ENCODE measurements at places on chromosomes 3 and 15.
A peak's percentile ranks its signal among the peaks of the same experiment; 100 is the strongest.

- no peak for DNase-seq
Observed at GRCh38 chr3:89957451-89957850, 850.0 kb downstream of the EPHA3 start.

GRCh38 chr3:70011582-70011981, 12.0 kb downstream of the SAMMSON start:
- no peak for DNase-seq

GRCh38 chr3:52880474-52880873, 16.9 kb downstream of the STIMATE start:
- DNase-seq = no peak

GRCh38 chr3:107545680-107546120, 22.9 kb downstream of the BBX start:
- DNase-seq = no peak

DNA sequence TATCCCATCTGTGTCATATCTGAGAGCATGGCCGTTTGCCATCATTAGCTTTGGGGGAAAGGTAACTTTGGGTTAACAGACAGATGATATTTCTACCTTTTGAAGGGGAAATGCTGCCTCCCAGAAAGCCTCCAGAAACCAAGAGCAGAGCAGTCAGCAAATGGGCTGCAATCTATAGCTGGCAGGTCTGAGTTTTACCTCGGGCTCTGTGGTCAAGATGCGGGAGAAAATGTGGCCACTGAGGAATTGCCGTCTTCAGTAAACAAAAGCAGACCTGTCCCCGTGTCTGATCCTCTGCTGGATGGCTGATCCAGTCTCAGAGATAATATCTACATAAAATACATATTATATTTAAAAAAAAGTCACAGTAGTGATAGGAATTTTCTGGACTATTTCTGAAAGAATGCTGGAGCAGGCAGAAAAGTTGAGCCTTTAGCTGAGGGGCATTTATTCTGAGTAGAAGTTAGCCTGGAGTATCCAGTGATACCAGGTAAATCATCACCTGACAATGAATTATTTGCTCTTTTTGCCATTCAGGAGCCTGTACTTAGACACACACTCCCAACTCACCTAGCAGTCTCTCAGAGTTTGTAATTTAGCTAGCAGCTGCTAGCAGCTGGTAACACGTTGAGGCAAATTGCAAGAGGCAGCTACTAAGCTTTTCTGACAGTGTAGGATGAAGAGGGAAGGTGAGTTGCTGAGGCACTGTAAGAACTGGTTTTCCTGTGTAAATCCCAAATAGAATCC, 285.3 kb upstream of the RARB start:
- no peak for DNase-seq

- no peak for DNase-seq
Observed at GRCh38 chr3:8837162-8837561, 67.7 kb upstream of the OXTR start.

DNA sequence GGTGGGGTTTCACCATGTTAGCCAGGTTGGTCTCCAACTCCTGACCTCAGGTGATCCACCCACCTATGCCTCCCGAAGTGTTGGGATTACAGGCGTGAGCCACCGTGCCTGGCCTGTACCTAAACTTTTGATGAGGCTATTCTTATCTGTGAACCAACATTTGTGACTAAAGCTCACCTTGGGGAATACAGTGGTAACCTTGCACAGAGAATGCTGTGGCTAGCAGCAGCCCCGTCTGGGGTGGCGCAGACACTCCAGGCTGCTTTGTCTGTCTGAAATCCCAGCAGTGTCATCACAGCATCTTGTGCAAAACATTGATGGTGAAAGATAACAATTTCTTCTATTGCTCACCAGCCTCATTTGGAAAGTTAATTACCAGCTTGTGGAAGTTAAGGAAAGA, 58.9 kb downstream of the CMTM8 start:
- no peak for DNase-seq

DNA sequence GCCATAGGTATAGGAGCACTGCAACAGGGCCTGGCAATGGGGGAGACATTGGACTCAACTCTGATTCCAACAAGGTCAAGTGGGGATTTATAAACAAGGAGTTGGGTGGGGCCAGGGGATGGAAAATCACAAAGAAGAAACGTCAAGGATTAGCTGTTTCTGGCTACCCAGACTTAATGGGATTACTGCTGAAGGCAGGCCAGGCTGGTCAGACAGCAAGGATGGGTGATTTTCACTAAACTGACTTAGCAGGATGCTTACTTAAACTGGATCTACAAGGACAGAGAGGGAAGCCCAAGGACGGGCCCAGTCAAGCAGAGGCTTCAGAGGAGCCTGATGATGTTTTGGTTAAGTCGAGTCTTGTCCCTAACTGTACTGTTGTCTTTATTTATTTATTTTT, 76.2 kb downstream of the USP13 start:
- no peak for DNase-seq

- DNase-seq = no peak
Observed at GRCh38 chr3:55337641-55338180, 149.4 kb downstream of the WNT5A start.

DNA sequence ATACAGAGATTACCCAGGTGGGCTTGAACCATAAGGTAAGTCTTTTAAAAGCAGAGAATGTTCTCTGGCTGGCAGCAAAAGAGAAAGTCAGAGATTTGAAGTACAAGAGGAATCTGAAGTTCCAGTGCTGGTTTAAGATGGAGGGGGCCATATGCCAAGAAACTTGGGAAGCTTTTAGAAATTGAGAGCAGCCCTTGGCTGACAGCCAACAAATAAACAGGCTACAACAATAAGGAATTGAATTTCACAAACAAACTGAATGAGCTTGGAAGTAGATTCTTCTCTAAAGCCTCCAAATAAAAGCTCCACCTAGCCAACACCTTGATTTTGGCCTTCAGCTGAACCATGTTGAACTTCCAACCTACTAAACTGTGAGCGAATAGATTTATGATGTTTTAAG, 85.7 kb downstream of the TRIM42 start:
- no peak for DNase-seq

DNA sequence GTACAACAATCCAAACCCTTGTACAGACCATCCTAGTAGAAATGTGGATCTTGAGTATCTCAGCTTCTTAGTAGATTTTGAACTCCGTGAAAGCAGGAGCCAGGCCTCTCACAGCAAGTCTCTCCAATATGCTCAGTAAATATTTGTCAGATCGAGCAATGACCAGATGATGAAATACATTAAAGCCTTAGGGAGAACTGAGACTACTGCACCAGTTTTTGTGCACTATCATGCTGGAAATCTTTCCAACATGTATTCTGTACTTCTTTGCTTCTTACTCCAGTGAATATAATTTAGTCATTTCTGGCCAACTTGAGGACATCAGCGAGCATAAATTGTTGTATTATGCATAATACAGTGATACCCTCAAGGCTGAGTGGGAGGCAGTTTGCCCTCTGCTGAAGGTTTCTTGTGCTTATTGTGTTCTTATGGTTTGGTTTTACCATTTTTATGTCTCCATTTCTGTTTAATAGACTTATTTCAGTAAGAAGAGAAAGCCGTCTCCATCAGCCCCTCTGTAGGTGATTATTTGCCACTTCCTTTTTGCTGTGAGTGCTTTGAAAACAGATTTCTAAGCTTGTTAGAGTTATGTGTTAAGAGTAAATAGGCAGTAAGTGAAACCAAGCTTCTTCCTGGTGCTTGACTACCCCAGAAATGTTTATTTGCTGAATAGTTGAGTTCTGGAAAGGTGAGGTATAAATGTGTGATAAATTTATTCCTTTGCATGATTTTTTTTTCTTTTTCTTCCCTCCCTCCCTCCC, 147.1 kb downstream of the PGPEP1L start:
- no peak for DNase-seq

- no peak for DNase-seq
Observed at GRCh38 chr15:41154412-41154811, 38.3 kb upstream of the INO80 start.

DNA sequence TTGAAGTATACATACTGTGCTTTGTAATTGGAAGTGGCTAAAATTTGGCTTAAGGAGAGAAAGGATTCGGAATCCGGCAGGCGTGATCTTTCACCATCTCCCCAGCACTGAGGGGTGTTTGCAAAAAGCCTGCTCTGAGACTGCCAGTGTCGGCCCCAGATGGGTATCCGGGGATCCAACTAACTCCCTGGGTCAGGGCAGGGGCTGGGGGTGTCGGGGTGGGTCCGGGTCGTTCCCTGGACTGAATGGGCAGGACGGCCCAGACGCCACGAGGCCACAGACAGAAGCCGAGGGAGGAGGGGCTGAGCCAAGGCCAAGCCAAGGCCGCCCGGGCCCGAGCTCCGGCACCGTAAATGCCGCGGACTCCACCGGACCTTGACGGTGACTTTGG, 349 bp downstream of the PPIB start:
- no peak for DNase-seq

DNA sequence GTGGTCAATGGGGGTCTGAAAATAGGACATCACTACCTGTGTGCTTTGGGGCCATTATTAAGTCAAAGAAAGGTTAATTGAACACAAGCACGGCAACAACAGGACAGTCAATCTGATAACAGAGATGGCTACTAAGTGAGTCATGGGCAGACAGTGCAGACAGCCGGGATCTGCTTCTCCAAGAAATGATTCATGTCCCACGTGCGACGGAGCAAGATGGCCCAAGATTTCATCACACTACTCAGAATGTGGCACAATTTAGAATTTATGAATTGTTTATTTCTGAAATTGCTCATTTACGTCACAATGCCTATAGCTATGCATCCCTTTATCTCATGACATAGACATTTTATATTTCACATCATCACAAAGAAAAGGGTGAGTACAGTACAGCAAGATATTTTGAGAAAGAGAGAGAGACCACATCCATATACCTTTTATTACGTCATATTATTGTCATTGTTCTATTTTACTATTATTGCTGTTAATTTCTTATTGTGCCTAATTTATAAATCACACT, 770.6 kb upstream of the NR2F2 start:
- no peak for DNase-seq

DNA sequence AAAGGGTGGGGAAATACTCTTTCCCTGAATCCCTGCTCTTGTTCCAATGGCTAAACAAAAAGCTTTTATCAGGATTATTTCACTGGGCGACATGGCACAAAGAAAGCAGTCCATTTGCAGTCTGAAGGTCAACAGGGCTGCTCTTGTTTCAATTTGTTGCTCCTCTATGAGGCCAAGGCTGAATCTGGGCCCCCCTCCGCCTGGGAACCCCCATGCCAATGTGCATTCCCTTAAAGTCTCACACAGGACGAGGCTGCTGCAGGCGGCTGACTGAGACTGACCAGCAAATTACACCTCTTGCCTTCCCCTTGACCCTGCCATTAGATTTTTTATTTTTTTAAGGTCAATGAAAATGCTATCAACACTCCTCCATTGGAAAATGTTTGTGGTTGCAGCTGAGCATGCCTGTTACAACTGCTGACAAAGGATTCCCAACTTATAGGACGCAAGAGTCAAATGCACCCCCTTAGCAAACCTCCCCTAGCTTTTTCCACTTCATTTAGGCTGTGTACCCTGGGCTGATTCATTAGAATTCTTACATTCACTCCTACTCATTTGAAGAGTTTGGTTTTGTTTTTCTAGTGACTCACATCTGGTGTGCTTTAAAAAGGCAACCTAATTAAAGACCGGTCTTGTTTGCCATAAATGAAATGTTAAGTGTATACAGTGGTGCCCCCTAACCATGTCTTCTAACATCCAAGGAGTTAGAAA, 60.8 kb upstream of the ARHGEF3 start:
- DNase-seq = peak; percentile 38

DNA sequence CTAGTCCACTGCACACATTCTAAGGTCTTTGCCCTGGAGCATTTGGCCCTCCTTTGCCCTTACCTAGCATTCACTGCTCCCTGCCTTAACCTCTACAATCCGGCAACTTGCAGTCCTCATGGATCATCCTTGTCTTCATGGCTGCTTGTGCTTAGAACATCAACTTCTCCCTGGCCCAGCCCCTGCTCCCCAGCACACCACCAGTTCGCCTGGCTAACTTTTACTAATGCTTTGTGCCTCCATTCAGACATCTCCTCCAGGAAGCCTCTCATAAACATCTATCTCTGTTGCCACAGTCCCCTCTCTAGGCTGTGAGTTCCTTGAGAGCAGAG, 57.1 kb downstream of the AAGAB start:
- no peak for DNase-seq

GRCh38 chr3:51963951-51964451, 3.3 kb downstream of the PCBP4 start:
- no peak for DNase-seq

- no peak for DNase-seq
Observed at GRCh38 chr3:101036676-101037075, 43.5 kb upstream of the ABI3BP start.

DNA sequence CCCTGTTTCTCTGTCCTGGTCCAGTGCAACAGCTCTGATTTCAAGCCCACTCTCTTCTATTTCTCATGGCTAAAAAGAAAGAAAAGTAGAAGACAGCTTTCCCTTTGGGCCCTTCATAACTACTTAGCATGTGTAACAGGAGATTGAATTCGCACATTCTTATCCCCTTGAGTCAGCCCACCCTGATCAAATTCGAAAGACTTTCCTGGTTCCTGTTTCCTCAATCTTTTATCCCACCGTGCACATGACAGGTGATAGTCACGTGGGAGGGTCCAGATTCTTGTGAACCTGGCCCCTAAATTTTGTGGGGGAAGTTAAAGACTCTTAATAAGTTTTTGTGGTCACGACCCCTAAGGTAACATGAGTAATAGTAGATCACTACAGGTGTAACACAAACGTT, 4.7 kb upstream of the CCDC54 start:
- no peak for DNase-seq

- no peak for DNase-seq
Observed at GRCh38 chr3:128503751-128504532, 10.9 kb upstream of the GATA2 start.

- DNase-seq = no peak
Observed at GRCh38 chr3:132267391-132267993, 49.7 kb upstream of the ACP3 start.

GRCh38 chr3:184272269-184272668, 3.6 kb upstream of the ECE2 start:
- DNase-seq = no peak

DNA sequence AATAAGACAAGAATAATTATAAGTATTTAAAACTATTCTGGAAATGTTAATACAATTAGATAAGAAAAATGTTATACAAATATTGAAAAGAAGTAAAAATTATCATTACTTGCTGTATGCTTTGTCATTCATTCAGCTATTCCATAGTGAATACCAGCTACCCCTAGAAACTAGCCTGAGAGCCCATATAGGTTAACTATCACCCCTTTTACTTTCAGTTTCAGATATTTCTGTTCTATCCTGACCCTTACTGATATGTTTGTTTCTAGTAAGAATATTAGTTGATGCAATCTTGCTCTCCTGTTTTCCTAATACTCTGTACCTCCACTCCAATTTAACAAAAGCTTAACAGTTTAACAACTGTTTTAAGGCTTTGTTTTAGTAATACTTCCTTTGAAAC, 31.6 kb downstream of the FAM227B start:
- no peak for DNase-seq

All from suppressor macrophage (primary cell).